Activated naive CD8-positive, alpha-beta T cell treated with anti-CD3 and anti-CD28 coated beads, Interleukin-2, amount 10 ng/mL, durations not matched to agents 7 days and 5 days (primary cell): ENCODE measurements at places on chromosomes 3 and 15. TPM values are rescaled to one million over a fixed set of nuclear protein-coding genes. Genes with fewer than 3 reads are reported as not detected.

Gene MESP1
- total RNA-seq = 1.8 TPM

Gene DAZL
- total RNA-seq = not detected

Gene SCG3
- total RNA-seq = not detected

Gene MFAP1
- total RNA-seq = 33.6 TPM

Gene MAPK6
- 25.5 TPM for total RNA-seq

Gene ZNF385D
- not detected for total RNA-seq

Gene GOLGA6L9
- total RNA-seq = 4.6 TPM

Gene STRIT1
- total RNA-seq = not detected

Gene SST
- not detected for total RNA-seq

Gene ARNT2
- not detected for total RNA-seq

Gene DUOX2
- not detected for total RNA-seq

Gene MYRIP
- not detected for total RNA-seq

Gene QARS1
- total RNA-seq = 223 TPM

Gene DISP2
- total RNA-seq = 2.0 TPM

Gene CCRL2
- 13.5 TPM for total RNA-seq

Gene ZFYVE19
- 31.7 TPM for total RNA-seq

Gene LOXL1
- total RNA-seq = 8.8 TPM
